KBM-7 (cell line): ENCODE measurements at places on chromosomes 5 and 9.
A peak's percentile ranks its signal among the peaks of the same experiment; 100 is the strongest.

DNA sequence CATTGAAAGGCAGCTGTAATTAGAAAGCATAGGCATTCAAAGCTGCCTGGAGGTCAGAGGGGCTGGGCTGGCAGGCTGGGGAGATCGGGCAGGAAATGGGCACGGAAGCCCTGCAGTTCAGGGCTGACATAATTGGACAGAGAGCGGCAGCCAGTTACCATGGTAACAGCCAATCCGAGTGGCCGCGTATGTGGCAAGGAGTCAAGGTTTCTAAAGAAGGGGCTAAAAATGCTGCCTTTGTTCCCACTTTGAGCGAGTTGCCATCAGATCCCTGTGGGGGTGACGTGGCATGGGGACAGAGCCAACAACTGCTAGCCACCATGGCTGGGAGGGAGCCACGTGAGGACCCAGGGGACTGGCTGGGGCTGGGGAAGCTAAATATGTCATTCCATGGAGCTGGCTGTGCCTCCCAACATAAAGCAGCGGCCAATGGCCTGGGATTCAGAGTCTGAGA is 44.7 kb upstream of the NDFIP1 start:
- peak; percentile 47 for DNase-seq

- no peak for DNase-seq
Measured at GRCh38 chr9:108325406-108325805, 530.4 kb downstream of the ACTL7B start.

GRCh38 chr5:128711216-128711615 is 173.2 kb upstream of the FBN2 start:
- DNase-seq = no peak

GRCh38 chr9:114701988-114702387 is 20.0 kb upstream of the TEX48 start:
- DNase-seq = no peak

DNA sequence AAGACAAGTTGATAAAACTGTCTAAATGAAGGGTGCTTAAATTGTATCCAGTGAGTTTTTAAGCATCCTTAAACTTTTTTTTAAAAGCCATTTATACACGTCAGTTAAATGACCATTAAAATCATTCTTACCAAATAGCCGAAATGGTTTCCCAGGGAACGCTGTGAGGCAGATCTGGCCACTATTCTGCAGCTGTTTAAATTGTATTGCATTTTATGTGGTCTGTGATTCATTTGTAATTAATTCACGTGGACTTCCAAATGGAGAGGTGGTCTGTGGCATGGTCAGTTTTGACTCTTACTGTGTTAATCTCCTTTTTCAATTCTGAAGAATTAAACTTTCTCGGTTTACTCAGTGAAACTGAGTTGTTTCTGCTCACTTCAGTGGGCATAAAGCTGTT is 113.7 kb upstream of the OTULINL start:
- DNase-seq = no peak

GRCh38 chr5:17042041-17042440 is 106.0 kb upstream of the MYO10 start:
- no peak for DNase-seq

- DNase-seq = peak; percentile 46
Measured at GRCh38 chr5:64775291-64775690, 6.6 kb downstream of the CWC27 start.

GRCh38 chr9:127488946-127489345 is 37.6 kb downstream of the LRSAM1 start:
- no peak for DNase-seq

DNA sequence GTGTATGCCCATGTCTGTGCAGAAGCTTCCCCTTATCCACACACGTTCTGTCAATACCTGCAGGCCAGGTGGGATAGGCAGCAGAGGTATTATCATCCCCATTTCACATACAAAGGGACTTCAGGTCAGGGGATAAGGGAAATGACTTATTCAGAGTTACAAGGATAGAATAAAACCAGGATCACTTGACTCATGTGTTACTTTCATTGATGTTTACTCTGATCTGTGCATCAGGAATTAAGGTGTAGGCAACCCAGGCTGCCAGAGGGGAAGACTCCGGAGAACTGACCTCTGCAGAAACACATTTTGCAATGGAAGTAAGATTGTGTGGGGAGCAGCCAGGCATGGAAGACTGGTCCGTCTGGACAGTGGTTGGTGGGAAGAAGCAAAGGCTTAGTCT is 74.2 kb upstream of the FSTL4 start:
- no peak for DNase-seq

DNA sequence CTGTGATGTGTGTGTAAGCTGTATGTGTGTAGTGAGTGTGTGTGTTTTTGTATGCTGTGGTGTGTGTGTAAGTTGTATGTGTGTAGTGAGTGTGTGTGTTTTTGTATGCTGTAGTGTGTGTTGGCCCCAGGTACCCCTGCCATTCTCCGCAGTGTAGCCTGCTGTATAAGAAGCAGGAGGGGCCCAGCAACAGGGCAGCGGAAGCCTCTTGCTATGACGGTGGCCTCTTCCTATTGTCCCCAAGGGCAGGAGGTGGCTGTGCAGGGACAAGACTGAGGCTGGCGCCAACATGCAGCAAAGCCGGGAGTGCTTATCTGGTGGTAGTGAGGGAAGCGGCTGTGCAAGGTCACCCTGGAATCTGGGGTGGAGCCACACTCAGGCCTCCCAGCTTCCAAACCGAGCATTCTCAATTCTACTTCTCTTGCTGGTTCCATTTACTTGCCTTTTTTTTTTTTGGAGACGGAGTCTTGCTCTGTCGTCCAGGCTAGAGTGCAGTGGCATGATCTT is 5.1 kb downstream of the SPAAR start:
- DNase-seq = peak; percentile 45

GRCh38 chr5:17024686-17025180 is 88.6 kb upstream of the MYO10 start:
- DNase-seq = no peak

DNA sequence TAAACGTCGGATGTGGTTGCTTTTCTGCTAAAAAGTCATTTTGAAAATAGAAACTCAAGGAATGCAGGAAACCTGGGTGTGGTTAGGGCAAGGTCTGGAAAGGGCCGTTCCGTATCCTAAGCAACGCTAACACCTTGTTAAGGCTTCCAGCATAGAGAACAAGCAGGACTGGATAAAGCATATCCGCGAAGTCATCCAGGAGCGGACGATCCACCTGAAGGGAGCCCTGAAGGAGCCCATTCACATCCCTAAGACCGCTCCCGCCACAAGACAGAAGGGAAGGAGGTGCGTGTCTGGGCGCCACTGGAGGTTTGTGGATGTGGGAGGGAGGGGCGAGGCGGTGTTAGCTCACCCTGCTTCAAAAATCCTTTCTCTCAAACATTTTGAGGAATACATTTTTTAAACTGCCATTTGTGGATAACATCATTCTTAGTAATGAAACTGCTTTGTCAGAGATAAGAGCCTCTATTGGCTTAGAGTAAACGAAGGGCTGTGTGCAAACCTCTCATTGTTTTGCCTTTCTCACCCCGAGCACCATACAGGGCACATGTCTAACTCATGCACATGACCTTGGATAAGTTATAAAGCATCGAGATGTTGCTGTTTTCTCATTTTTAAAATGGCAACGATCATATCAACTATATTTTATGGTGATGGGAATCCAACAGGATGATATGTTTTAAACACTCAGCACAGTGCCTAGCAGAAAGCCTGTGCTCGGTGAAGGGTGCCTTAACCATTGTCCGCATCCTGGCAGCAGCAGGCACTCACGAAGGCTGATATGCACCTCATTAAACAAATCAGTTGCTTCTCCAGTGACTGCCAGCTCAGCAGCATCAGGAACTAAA is 175.7 kb upstream of the OTULINL start:
- no peak for DNase-seq

GRCh38 chr9:120971938-120972337 is 45.3 kb upstream of the TRAF1 start:
- DNase-seq = no peak

DNA sequence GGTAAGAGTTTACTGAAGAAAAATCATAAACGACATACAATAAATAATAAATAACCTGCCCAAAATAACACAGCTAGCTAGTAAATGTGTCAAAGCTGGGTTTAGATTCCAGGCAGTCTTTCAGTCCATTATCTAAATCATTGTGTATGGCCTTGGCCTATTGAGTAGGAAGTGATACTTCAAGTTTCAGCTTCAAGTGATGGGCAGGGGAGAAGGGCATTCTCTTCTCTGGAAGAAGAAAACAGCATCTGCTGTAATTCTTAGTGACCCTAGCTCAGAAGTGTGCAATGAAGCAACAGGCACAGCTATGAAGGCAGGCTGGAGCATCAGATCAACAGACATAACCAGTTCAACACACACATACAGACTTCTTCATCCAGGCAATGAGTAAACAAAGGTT is 42.5 kb downstream of the FNIP1 start:
- no peak for DNase-seq

DNA sequence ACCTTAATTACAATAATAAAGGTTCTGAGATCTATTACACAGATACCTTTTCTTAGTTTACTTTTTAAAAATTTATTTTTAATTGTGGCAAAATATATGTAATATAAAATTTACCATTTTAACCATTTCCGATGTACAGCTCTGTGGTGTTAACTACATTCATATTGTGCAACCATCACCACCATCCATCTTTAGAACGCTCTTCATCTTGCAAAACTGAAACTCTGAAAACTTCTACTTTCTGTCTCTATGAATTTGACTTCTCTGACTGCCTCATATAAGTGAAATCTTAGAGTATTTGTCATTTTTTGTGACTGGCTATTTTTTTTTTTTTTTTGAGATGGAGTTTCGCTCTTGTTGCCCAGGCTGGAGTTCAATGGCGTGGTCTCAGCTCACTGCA is 26.8 kb downstream of the WWC1 start:
- no peak for DNase-seq

- DNase-seq = no peak
Measured at GRCh38 chr5:169162407-169162806, 138.5 kb downstream of the SLIT3 start.

DNA sequence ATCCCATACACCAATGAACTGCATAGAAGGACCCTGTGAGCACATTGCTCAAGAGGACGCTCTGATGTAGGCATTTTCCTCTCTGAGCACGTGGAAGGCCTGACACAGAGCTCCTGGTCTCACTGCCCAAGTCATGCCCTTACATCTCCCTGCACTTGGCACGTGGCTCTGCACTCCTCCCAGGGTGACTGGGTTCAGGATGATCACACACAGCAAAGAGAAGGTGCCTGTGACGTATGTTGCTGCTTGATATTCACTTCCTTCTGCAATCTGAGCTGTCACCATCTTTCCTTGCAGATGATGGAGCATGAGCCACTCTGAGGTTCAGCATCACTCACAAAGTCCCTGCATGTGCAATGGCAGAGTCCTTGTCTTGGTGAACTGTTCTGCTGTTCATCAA is 125.2 kb downstream of the FSTL4 start:
- no peak for DNase-seq

- no peak for DNase-seq
Measured at GRCh38 chr5:169164481-169164925, 136.4 kb downstream of the SLIT3 start.

DNA sequence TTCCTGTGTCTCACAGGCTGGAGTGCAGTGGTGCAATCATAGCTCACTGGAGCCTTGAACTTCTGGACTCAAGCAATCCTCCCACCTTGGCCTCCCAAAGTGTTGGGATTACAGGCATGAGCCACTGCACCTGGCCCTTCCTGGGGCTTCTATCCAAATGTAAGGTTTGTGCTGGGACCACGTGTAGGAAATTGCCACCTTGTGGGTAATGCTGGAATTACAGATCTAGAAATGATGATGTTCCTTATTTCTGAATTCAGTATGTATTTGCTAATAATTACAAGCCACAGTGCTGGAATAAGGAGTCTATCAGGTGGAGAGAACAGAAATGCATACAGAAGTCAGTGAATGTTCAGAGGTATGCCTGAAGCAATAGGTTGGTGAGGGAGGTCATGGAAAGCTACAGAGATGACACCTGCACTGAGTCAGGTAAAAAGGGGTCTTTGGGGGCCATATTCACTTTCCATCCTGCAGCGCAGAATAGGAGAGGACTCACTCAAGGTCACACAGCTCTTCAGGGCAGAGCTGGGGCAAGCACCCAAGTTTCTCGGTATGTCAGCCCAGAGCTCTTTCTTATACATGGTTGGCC is 8.8 kb upstream of the IGFBPL1 start:
- peak; percentile 49 for DNase-seq

GRCh38 chr5:13276156-13276555 is 668.3 kb downstream of the DNAH5 start:
- DNase-seq = no peak

DNA sequence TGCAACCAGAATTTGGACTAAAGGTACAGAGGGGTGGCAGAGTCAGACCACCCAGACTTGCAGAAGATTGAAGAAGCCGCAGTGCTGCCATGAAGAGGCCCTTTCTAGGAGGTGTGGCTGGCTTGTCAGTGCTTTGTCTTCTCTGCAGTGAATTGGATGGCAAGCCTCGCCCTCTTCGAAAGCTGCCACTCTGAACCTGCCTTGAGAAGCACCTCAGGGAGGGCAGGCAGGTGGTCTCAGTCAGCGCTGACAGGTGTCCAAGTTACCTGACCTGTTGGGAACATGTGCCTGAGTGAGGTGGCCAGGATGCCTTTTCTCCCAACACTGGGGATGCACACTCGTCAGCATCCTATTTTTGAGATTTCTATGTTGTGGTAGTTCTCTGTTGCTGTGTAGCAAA is 6.2 kb downstream of the TENT4A start:
- no peak for DNase-seq

- DNase-seq = no peak
Measured at GRCh38 chr5:64286381-64286780, 120.7 kb downstream of the RNF180 start.
